Esophagus mucosa (tissue), 1 donor: ENCODE measurements at places on chromosomes 6 and 20.

GRCh38 chr6:25315194-25316177 lies 36.3 kb downstream of the CARMIL1 start:
- peak; percentile 44 for ATAC-seq

DNA sequence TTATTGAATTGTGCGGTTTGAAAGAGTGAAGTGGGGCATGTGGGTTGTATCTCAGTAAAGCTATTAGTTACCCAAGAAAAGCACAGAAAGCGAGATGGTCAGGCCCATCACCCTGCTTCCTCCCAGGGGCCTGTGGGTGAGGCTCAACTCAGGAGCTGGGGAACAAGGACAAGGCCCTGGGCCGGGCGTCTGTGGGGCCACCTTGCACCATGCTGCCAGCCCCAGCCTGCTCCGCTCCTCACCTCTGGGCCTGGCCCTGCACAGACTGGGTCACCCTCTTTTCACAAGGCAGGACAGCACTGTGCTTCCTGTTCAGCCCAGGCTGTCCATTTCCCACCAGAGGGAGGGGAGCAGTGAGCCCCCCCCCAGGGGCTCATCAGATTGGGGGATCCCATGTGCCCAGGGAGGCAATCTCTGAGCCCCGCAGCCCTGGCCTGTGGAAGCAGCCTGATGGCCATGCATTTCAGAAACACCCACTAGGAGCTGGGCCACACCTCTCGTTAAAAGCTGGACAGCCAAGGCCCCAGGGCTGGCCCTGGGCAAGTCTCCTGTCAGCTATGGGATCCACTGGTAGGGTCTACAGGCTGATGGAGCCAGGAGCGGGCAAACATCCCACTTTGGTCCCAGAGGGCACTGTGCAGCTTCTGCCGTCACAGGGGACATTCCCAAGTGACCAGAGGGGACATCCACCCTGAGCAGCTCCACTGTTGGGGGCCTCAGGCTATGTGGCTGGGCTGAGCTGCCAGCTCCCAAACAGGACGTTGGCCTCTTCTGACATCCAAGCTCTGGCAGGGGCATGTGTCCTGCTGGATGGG lies 55.9 kb downstream of the YTHDF1 start:
- no peak for ATAC-seq

DNA sequence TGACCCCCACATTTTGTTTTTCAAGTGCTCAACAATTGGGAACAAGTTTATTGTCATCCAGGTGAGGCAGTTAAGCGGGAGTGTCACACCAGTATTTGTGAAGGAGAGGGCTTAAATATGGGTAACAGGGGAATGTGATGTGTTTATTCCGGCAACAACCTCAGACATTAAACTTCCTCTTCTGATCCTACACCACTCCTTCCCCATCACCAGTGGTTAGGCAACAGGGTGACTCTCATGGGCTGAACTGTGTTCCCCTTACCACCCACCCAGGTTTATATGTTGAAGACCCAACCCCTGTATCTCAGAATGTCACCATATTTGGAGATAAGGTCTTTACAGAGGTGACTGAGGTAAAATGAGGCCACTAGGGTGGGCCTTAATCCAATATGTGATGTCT lies 52.1 kb upstream of the RNF182 start:
- peak; percentile 31 for ATAC-seq

- ATAC-seq, result no peak
Observed at GRCh38 chr6:33746036-33746600, 587 bp downstream of the IP6K3 start.

GRCh38 chr20:45920462-45921336 lies 8.7 kb upstream of the PLTP start:
- no peak for ATAC-seq

- ATAC-seq, result no peak
Observed at GRCh38 chr6:112912416-112913101, 565.4 kb downstream of the RFPL4B start.

- no peak for ATAC-seq
Observed at GRCh38 chr6:167988945-167989841, 8.3 kb upstream of the KIF25 start.

DNA sequence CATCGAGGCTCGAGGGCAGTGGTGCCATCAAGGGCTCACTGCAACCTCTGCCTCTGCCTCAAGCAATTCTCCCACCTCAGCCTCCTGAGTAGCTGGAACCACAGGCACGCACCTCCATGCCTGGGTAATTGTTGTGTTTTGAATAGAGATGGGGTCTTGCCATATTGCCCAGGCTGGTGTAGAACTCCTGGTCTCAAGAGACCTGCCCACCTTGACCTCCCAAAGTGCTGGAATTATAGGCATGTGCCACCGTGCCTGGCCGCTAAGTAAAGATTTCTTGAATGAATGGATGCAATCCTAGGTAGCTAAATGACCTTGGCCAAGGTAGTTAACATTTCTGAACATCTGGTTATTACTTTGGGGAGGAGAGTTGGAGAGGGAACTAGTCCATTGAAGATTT lies 7.4 kb downstream of the SCAF8 start:
- no peak for ATAC-seq

DNA sequence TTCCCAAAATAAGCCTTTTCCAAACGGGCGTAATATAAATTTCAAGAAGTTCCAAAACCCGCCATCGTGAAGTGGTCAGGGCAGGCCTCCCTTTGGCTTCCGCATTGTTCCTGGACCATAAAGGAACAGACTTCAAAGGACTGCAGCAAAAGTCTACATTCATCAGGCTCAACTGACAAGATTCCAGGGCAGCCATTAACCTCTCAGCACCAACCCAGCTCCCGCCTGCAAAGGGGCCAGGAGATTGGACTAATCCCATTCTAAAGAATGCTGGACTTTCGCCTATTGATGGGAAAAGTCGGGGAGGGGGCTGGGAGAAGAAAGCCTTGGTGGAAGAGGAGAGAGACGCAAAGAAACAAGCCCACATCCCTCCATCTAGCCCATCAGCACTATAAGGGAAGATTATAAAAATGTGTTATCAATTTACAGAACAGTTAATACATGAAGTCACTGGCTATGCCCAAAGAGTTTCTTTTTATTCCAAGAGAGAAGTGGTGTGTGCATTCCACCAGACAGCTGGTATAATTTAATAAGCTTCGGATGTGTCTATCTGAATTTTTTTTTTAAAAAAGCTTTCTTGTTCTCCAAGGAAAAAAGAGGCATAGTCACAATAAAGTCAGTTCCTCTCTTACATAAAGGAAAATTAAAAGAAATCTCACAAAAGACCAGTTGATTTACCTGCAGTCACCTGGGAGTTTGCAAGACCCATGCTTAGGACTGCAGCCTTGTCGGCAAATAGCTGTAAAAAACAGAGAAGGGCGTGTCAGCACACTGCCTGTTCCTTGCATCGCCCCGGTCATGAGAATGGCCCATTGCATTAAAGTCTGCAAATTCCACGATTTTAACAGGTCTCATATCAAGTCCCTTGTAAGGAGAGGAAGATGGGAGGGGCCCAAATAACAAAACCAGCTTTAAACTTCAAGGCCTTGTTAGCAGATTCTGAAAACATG lies 17.8 kb downstream of the JAG1 start:
- ATAC-seq, result no peak
